ENCODE measurements at places on chromosomes 4 and X. TPM values are rescaled to one million over a fixed set of nuclear protein-coding genes. Genes with fewer than 3 reads are reported as not detected.

DNA sequence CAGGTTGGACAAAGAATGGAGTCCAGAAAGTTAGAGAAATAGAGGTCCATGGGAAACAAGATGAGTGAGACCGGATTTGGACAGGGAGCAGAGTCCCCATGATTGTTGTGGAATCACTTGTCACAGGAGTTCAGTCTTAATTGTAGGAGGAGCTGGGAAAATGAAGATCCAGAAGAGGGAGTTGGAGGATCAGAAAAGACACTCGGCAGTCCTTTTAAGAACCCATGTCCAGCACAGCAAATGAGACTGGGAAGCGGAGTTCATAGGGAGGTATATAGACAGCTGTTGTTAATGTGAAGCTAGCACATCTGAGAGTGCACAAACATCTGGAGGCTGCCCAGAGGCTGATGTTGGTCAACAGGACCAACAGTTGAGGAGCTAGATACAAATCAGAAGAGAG, 111.4 kb upstream of the RXFP1 start:
- DNase-seq, result no peak

- DNase-seq, result no peak
These were observed 15.0 kb downstream of the TCEANC start for GRCh38 chrX:13667919-13668318.

GRCh38 chr4:4680758-4681157, 138.9 kb upstream of the STX18 start:
- DNase-seq, result no peak

FAM9C gene
- 0.14 TPM for polyA plus RNA-seq

GRCh38 chr4:66052426-66052825, 382.1 kb upstream of the EPHA5 start:
- DNase-seq, result no peak

- no peak for DNase-seq
These were observed 118.5 kb upstream of the PABPC4L start for GRCh38 chr4:134320048-134320447.

DNA sequence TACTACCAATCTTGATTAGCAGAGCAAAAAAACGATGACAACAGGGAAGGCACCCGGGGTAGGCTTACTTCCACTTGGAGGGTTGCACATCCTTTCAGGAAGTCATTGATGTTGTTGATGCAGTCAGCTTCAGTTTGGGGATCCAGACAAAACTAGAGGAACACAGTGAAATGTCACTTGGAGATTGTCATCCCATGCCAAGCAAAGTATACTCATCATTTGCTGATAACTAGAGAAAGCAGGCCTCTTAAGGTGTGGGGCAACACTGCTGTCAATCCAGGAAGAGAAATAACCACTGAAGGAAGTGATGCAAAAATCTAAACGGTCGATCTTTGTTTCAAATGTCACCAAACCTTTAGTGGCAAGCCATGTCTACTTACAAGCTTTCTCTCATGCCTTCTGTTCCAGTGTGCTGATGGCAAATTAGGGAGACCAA, 1.4 kb downstream of the ARHGEF6 start:
- no peak for DNase-seq

DNA sequence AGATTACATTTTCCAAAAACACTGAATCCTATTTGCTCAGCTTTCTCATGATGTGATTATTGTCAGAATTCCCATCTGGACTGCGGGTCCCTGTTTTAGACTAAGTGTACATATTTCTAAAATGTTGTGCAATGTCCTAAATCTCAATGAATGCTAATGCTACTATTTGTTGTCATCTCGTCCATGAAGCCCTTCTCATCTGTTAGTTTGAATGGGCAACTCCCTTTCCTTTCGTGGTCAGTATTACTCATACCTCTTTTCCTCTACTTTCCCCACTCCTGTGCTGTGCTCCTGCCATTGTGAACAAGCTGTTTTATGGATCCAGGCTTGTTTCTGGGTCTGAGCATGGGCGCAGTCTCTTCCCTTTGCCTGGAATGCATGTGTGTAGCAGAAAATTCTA, 91.0 kb downstream of the MID1 start:
- DNase-seq, result no peak

DNA sequence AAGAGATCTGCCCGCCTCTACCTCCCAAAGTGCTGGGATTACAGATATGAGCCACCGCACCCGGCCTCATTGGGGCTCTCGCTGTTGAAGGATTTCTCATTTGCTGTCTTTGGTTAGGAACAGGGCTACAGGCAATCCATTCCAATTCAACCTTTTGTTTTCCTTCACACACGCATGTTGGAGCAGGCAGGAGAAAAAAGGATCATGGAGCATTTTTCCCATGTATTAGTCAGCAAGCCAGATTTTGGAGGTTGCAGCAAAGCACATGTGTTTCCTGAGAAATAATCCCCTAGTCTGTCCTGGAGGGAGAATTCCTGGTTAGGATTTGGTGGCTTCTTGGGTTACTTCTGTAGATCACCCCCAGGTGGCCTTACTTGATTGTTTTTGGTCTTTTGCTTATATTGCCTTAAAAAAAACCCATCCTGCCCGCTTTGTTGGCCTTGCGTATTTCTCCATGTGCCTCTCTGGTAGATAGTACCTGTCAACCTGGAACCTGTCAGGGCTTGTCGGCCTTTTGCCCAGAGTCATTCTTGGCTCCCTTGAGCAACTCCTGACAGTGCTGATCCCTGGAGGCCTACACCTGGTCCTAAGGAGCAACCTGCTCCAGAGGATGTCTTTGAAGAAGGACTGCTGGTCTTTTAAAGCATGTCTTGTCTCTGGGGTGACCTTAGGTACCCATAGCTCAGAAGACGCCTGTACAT, 82.4 kb upstream of the CLCN4 start:
- DNase-seq, result no peak

DDIT4L gene
- 0.69 TPM for polyA plus RNA-seq

DNA sequence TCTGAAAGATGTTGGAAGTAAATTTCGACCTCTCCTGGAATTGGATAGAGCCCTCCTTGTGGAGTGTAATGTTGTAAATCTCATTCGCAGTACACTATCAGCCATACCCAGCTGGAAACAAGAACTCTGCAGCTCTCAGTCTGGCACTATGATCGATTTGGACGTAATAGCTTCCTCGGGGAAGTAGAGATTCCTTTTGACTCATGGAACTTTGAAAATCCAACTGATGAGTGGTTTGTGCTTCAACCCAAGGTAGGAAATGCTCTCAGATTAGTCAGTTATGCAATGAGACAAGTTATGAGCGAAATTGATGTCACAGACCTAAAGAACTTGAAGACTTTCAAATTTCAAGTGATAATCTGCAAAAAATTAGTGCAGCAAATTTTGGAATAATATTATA, 103.9 kb downstream of the SYTL5 start:
- DNase-seq, result no peak

DNA sequence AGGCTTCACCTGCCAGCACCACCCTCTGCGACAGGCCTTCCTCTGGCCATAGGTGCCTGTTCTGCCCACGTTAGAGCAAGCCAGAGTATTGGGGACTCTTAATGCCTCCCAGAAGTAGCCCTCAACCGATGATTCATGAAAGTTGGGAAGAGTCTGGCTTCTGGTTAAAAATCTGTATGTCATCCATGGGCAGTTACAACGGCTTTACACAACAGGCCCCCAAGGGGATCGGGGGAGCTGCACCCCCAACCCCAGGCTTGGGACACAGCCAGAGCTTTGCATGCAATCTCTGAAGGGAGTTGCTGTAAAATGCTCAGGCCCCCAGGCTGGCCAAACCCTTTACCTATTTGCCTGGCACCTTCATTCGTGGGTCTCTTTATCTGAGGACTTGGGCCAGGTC, 5.4 kb upstream of the CYTL1 start:
- no peak for DNase-seq

TRIML2 gene
- polyA plus RNA-seq, result not detected

WNK3 gene
- 5.7 TPM for polyA plus RNA-seq

GAK gene
- 49.7 TPM for polyA plus RNA-seq

DMP1 gene
- not detected for polyA plus RNA-seq

All from left lung (tissue), 14 donors.